ENCODE measurements at places on chromosomes 2 and 18.

GRCh38 chr2:171741189-171741588, 53.9 kb downstream of the DYNC1I2 start:
- DNase-seq: peak; percentile 8

GRCh38 chr2:101971836-101972235, 19.9 kb upstream of the IL1R2 start:
- DNase-seq: no peak

DNA sequence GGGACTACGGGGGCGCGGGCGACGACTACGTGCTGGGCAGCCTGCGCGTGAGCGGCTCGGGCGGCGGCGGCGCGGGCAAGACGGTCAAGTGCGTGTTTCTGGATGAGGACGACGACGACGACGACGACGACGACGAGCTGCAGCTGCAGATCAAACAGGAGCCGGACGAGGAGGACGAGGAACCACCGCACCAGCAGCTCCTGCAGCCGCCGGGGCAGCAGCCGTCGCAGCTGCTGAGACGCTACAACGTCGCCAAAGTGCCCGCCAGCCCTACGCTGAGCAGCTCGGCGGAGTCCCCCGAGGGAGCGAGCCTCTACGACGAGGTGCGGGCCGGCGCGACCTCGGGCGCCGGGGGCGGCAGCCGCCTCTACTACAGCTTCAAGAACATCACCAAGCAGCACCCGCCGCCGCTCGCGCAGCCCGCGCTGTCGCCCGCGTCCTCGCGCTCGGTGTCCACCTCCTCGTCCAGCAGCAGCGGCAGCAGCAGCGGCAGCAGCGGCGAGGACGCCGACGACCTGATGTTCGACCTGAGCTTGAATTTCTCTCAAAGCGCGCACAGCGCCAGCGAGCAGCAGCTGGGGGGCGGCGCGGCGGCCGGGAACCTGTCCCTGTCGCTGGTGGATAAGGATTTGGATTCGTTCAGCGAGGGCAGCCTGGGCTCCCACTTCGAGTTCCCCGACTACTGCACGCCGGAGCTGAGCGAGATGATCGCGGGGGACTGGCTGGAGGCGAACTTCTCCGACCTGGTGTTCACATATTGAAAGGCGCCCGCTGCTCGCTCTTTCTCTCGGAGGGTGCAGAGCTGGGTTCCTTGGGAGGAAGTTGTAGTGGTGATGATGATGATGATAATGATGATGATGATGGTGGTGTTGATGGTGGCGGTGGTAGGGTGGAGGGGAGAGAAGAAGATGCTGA, 1.4 kb downstream of the SOX11 start:
- no peak for DNase-seq

- DNase-seq: no peak
Measured at GRCh38 chr18:26462355-26462754, 86.0 kb downstream of the KCTD1 start.

DNA sequence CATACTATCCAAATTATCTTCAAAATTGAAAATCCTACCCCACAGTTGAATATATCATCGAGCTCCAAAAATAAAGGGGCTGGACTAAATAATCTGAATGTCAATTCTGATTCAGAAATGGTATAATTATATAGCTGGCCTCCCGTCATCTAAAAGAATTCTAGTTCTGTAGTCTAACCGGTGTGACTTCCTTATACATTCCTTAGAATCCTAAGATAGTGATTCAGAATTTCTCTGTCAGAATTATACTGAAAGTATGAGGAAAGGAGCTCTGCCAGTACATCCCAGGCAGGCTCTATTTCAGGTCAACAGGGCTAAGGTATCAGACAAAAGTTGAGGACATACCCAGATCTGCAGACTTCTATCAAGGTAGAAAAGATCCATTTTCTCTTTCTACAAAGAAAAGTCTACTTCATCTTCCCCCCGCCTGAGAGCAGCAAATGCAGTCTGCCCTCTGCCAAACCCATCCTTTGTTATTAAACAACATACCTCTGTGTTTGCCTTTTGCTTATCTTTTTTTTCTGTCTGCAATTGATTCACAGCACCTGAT, 128.5 kb downstream of the METTL4 start:
- DNase-seq: no peak

- no peak for DNase-seq
Measured at GRCh38 chr2:122478117-122478516, 722.7 kb downstream of the TSN start.

DNA sequence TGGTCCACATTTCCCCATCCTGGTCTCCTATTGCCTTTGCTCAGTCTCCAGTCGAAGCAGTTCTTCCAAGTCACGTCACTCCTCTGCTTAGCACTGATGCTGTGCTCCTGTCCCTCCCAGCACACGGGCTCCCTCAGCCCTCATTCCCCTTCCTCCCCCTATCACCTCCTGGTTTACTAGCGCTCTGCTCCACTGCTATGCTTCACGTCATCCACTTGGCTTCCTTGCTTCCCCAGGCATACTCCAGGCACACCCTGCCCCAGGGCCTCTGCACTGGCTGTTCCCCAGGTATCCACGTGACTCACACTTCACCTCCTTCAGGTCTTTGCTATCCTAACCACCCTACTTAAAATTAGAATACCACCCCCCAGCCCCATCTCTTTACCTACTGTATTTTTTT, 269.3 kb downstream of the GLI2 start:
- DNase-seq: no peak

GRCh38 chr18:75066936-75067335, 142.0 kb downstream of the PTGR3 start:
- DNase-seq: no peak

DNA sequence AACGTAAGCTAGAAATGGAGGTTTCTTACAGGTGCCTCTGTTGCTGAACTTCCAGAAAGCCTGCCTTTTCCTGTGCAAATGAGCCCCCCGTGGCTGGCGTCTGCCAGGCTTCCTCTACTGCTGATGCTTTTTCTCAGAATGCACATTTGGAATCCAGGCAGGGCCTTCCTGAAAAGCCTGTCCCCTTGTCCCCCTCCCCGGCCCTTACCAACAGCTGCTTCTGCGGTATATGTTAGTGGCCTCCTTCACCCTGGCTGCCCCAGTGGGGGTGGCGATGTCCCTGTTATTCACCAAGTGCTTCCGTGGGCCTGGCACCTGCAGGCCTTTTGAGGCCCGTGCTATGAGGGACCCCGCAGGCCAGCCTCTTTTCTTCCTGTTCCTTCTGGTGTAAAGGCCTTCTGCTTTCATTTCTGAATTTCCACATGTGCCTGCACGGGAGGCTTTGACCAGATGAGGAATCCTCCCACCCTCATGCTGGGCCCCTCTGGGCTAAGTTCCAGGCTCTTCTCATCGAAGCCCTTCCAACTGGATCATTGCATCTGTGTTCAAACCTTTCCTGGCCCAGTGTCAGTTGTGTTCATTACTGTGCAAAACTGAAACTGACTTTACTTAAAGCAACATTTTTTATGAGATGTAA, 10.4 kb downstream of the CNDP2 start:
- DNase-seq: no peak

GRCh38 chr2:36919041-36919837, 47.1 kb downstream of the STRN start:
- no peak for DNase-seq

DNA sequence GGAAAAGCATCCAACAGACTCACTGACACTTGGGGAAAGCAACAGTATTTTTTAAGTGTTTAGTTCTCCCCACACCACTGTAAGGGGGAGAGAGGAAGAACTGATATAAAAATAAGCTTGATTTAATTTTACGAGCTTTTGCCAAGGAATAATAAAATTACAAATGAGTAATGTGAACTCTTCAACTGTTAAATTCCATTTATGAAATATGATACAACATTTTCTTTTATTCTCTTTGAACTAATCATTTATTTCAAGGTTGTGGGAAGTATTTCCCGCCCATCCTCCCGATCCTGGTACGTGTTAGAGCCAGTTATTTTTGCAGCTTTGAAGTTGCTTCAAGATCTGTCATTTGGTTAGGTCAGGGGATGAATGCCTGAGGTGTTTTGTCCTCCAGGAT, 35.2 kb downstream of the WDPCP start:
- no peak for DNase-seq

- no peak for DNase-seq
Measured at GRCh38 chr2:136362676-136363390, 244.9 kb upstream of the CXCR4 start.

- no peak for DNase-seq
Measured at GRCh38 chr2:77270433-77270832, 251.7 kb downstream of the LRRTM4 start.

DNA sequence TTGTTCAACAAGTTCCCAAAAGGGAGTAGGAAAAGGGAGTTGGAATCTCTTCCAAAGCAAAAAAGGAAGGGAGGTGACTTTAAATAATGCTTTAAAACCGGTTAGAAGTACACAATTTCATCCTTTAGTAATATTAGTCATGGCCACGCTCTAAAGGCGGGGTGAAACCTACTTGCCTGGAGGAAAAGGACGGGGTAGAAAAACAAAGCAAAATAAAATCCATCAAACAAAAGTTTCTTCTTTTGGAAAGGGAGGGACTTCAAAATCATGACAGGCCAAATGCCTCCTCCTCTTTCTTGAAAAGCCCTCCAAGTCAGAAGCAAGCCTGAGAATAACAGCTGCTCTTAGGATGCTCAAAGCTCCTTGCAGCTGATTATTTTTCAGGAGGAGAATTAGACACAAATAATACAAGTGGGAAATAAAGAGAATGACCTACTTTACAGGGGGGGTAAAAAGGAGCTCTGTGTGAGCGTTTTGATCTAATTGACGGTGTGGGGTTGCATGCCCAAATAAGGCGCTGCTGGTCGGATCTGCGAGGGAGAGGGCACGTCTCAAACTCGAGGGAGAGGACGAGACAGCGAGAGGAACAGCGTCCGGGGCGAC, 1.8 kb upstream of the NPAS2 start:
- no peak for DNase-seq

DNA sequence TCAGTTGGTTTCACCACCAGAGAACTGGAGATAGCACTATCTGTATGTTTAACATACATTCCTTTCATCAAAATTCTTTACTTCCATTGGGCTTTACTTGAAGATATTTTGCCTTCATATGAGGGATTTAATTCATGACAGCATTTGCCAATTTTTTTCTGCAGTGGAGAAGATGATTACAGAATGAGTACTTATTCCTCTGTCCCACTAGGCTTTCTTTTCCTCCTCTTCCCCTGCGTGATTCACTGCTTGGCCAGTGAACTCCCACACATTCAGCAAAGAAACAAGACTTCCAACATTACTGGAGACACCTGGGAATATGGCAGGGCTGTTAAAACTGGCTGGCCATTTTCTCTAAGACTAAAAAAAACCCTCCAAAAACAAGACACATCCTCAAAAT, 425.8 kb upstream of the KCNH7 start:
- no peak for DNase-seq

DNA sequence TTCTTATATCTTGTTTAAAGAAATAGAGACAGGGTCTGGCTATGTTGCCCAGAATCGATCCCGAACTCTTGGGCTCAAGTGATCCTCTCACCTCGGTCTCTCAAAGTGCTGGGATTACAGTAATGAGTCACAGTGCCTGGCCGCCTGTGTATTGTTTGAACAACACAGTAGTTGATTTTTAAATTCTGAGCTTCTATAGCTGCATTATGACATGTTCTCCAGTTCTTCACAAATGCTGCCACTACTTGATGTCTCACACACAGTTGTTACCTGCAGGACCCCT, 7.7 kb upstream of the RHOB start:
- no peak for DNase-seq

DNA sequence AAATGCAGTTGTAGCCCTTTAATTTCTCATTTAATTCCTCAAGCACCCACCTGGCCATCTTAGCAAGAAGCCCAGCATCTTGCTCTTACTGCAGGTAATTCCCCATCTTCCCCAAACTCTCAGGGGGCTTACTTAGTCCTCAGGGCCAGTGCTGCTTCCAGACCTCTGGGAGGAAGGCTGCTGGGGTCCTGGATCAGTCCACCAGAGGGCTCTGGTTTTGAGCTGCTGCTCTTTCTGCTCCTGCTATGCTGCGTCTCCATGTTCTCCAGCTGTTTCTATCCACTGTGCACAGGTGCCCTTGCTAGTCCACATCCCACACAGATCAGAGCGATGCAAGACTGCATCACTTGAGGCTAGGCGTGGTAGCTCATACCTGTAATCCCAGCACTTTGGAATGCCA, 34.5 kb upstream of the TMEM87B start:
- DNase-seq: no peak

DNA sequence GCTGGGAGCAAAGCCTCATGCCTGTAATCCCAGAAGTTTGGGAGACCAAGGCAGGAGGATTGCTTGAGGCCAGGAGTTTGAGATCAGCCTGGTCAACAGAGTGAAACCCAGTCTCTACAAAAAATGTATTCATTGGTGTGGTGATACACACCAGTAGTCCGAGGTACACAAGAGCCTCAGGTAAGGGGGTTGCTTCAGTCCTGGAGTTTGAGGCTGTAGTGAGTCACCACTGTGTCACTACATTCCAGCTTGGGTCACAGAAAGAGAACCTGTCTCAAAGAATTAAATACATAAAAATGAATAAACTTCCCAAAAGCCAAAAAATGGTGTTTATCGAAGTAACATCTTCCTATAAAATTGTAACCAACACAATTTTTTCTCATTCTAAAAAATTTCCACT, 568.1 kb upstream of the LINC00305 start:
- DNase-seq: no peak

DNA sequence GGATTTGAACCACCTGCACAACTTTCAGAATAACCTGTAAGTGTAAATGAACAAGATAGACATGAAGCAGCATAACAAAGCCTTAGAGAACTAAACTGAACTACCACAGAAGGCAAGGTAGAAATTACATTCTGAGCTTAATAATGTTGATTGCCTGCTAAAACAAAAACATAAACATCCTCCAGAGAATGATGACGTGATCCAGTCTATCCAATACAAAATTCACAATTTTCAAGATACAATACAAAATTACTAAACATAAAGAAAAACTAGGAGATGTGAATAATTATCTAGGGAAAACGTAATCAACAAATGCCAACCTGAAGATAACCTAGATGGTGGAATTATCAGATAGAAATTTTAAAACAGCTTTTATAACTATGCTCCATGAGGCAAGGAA, 40.7 kb upstream of the EGR4 start:
- DNase-seq: no peak

- no peak for DNase-seq
Measured at GRCh38 chr2:43034921-43035320, 191.5 kb downstream of the ZFP36L2 start.

DNA sequence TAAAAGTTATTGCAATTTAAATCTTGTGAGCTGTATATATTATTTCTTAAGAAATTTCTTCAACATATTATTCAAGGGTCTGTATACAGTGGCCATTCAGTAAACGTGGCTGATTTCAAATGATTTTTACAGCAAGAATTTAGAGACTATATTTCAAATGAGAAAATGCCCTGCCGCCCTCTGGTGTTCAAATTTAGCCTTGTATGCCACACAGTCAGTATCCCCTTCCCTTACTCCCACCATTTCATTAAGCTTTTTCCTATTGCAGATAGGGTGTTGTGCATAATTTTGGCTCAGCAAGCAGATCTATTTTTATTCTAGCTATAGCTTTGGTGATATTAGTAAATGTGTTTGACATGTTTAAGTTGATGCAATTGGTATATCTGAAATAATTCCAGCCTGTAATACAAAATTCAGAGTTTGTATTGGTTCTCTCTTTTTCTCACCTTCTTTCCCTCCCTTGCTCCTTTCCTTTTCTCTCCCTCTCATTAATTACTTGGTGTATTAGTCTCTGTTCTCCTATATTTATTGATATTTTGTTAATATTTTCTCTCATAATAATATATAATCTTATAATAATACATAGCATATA, 22.8 kb upstream of the SCN7A start:
- DNase-seq: no peak

Data from GM12878 (cell line).